ENCODE measurements at places on chromosomes 3 and 15.

- DNase-seq = no peak
Measured at GRCh38 chr15:60511351-60512031, 32.5 kb upstream of the ICE2 start.

- DNase-seq = no peak
Measured at GRCh38 chr15:39504808-39505207, 76.1 kb upstream of the THBS1 start.

DNA sequence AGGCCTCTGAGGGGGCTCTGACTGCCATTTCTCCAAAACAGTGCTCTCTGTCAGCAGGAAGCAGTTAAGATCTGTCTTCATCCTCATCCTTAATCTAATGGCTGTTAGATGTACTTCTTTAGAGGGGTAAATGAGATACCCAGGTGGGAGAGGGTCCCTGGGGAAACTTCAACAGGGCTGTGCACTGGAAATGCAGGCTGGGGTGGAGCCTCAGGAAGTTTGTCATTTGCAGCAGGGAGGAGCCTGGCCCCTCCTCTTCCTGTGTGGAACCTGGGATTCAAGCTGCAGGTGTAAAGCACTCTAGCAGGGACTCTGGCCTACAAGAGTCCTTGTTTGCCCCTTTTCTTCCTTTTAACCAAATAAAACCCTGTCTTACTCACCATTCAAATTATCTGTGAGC lies 1173.6 kb downstream of the OTOL1 start:
- DNase-seq = peak; percentile 72

- DNase-seq = no peak
Measured at GRCh38 chr3:3027976-3028567, 82.1 kb downstream of the IL5RA start.

DNA sequence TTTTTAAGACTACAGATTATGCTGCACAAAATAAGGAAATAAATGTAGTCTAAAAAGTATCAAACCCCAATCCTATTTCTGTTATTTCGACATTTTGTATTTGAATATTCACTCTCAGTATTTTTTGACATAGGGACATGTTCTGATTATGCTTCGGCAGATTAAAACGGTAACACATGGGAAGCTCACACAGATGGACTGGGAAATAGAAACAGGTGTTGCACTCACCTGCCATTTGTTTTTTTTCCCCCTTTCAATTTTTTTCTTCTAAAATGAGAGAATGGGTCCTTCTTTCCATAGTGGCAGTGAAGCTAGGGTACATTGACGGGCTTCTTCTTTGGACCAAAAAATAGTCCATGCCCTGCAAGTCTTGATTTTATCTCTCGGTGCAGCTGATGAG lies 163.1 kb downstream of the MYRIP start:
- no peak for DNase-seq

GRCh38 chr15:99096894-99097426 lies 7.9 kb upstream of the SYNM start:
- DNase-seq = no peak

DNA sequence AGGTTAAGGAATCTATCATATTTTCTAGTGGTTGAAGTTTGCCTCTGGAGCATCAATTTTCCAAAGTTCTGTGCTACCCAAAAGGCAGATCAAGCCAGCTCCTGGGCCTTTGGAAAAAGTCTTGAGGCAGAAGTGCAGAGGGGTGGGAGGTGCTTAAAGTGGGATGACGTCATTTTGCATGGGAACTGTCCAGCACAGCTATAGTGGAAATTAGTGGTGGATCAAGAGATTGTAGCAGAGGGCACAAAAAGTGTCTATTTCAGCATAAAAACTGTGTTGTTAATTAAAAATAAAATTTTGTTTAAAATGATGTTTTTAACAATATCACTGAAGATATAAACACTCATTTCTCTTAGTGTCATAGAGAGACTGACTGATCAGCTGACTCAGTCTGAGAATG lies 221.9 kb downstream of the LRRN1 start:
- DNase-seq = no peak

DNA sequence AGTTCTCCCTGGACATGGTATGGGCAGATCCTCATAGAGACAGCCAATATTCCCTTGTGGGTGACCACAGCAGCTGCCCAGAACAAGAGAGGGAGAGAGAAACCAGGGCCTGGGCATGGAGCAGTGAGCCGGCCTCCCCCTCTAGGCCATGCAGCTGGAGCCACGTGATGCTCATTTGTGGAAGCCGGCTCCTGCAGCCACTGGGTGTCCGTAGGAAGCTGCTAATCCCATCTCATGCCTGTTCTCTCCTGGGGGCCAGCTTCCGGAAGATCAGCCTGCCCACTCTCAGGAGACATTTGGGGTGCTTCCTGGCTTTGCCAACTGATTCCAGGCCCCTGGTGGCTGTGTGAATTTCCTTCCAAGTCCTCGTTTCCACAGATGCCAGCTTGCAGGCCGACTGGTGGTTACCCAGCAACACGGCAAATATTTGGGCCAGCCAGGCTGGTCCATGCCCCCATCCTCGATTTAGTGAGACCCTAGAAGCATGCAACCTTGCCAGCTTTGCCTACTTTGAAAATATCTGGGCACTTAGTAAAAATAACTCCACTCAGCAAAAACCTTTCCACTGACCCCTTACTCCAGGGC lies 55.3 kb downstream of the LINGO1 start:
- DNase-seq = no peak

- DNase-seq = no peak
Measured at GRCh38 chr3:99373088-99373845, 265.1 kb upstream of the COL8A1 start.

DNA sequence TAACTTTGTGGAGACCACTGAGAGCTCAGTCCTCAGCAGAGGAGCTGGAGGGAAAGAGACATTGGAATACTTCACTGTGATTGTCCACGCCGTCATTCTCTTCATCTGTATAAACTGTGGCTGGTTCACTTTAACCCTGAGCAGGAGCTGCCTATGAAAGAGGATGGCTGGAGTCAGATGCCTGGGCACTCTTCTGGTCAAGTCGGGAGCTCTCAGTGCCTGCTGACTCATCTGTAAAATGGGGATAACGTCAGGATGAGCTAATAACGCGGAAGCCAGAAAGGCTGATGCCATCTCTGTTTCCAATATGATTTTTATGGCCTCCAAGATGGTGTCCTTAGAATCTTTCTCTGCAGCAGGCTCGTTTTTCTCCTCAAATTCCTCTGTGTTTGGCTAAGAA lies 51.6 kb upstream of the MRPS22 start:
- DNase-seq = no peak

DNA sequence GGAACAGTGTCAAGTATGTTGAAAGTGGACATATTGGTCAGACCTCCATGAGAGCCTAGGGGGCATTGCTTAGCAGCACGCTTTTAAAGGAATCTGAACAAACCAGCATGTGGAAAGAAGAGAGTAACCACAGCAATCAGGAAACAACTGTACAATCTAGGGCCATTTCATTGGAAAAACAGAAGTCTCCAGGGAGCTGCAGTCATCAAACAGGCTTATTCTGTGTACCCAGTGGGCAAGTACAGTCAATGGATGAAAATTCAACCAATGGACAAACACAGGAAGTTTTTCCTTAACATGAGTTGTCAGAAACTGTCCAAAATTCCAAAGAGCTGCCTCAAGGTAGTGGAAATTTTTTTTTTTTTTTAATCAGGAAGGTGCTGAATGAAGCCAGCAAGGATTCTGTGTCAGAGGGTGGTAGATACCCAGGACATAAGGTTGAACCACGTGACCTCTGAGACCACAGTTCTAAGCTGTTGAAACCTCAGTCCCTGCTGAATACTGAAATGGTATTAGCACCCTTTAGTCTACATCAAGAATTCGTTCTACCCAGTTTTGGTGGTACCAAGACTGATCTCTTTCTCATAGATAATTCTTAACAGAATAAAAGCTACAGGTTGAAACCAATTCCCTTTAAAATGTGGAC lies 4.4 kb upstream of the DLG1 start:
- no peak for DNase-seq

All from NCI-H1436 treated with DMSO at 0.1 percent for 48 hours (cell line).